ENCODE measurements at places on chromosomes 5 and 9. TPM values are rescaled to one million over a fixed set of nuclear protein-coding genes. Genes with fewer than 3 reads are reported as not detected.

DNA sequence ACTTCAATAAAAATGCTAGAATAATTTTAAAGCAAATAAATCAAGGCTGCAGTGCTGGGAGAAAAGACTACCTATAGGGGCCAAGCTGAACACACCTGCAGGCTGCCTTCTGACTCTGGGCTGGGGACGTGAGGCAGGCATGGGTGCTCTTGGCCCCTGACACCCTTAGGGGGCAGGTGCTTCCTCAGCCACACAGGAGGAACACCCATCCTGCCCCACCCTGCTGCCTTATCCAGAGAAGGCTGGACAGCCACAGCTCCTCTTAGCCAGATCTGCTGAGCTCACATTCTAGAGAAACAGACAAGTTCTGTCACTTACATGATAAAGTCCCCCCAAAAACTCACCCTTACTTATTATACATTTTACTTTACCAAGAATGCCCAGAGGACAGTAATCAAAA, 6.6 kb upstream of the LMX1B start:
- DNase-seq, result no peak

DNA sequence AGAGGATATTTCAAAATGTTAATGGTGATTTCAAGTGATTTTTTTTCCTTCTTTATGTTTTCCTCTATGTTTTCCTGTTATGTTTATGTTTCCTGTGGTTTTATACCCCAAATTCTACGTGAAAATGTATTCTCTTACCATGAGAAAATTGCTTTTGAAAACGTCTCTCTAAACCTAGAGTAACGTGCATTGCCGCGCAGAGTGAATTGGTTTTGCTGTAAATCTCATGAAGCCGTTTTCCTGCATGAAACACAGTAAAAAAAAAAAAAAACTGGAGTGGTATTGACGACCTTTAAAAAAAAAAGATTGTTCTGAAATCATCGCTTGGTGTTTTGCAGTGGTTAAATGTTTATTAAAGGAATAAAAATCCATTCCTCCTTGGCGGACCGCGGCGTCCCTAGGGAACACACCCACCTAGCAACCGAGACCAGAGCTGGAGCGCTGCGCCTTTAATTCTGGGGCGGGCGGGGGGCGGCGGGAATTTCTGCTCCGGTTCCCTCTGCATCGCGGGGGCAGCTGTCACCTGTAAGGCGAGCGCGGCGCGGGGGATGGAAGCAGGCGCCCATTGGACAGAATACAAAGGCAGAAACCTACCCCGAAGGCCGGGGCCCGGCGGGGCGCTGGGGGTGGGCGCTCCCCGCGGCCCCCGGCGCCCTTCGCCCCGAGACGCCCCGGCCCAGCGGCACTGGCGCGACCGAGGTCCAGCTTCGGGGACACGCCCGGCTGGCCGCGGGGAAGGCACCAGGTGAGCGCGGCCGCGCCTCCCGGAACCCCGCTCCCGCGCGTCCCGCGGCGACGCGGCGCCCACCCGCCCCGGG, at the start of gene SOWAHA:
Gene SOWAHA (plus strand): TSS at position 522 of the 818 bp plus-strand sequence. CDS start 320 bp downstream, outside the sequence.
- DNase-seq, result no peak

GRCh38 chr9:72788966-72789735, 163.7 kb downstream of the ALDH1A1 start:
- DNase-seq, result no peak

- DNase-seq, result no peak
Observed at GRCh38 chr5:120621339-120621738, 157.2 kb downstream of the PRR16 start.

- no peak for DNase-seq
Observed at GRCh38 chr9:10678790-10679189, 66.0 kb upstream of the PTPRD start.

GRCh38 chr9:89452561-89452960, 45.4 kb downstream of the SEMA4D start:
- DNase-seq, result peak; percentile 18

DNA sequence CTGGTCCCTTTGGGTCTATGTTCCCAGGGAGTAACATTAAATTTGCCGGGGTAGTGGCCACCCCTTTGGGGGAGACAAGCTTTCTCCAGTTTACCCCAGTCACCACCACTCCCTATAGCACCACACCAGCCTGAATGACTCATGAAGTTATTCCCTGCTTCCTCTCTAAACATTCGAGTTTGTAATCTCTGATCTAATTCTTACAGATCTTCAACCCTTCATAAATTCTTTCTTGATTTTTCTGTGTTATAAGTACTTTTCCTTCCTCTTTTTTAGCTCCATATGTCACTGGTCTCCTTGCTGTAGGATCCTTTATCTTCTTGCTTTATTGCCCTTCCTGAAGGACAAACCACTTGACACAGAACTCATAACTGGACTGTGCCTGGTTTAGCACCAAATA, 55.6 kb downstream of the GNA14 start:
- DNase-seq, result no peak

BSPRY gene
- total RNA-seq, result not detected

CDH9 gene
- total RNA-seq, result not detected

GABRP gene
- total RNA-seq, result 0.20 TPM

KCNMB1 gene
- not detected for total RNA-seq

BNC2 gene
- total RNA-seq, result 6.5 TPM

Measured in lung microvascular endothelial cell (primary cell).